ENCODE measurements at places on chromosomes 11 and 22. TPM values are rescaled to one million over a fixed set of nuclear protein-coding genes. Genes with fewer than 3 reads are reported as not detected.
A peak's percentile ranks its signal among the peaks of the same experiment; 100 is the strongest.

PRR5L gene
- 56.6 TPM for total RNA-seq

GNAZ gene
- 0.75 TPM for total RNA-seq

CLCF1 gene
- total RNA-seq: 0.73 TPM

SLC2A11 gene
- 8.4 TPM for total RNA-seq

LRFN4 gene
- total RNA-seq: 48.4 TPM

ARHGAP20 gene
- total RNA-seq: not detected

CHRNA10 gene
- 2.6 TPM for total RNA-seq

MISFA gene
- 5.1 TPM for total RNA-seq

TMPRSS13 gene
- 1.5 TPM for total RNA-seq

KDM4E gene
- total RNA-seq: not detected

EFCAB6 gene
- not detected for total RNA-seq

DNA sequence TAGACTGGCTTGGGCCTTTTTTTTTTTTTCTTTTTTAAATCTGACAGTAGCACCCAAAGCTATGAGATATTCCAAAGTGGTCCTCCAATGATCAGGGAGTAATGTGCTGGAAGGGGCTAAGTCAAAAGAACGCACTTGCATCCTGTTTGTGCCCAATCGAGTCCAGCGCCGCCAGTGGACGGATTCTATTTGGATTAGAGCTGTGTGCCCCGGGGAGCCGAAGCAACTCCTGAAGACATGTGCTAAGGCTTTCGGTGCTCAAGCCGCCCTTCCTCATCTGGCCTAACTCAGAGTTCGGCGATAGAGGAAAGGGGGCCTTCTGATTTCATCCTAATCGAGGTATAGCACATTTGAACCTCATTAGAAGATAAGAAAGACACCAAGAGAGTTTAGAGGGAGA lies 147.8 kb upstream of the NECTIN1 start:
- DNase-seq: no peak

GRCh38 chr11:133966921-133967598 lies 10.3 kb upstream of the IGSF9B start:
- peak; percentile 58 for DNase-seq

GRCh38 chr11:32991427-32991826 lies 24.3 kb upstream of the DEPDC7 start:
- DNase-seq: no peak

DNA sequence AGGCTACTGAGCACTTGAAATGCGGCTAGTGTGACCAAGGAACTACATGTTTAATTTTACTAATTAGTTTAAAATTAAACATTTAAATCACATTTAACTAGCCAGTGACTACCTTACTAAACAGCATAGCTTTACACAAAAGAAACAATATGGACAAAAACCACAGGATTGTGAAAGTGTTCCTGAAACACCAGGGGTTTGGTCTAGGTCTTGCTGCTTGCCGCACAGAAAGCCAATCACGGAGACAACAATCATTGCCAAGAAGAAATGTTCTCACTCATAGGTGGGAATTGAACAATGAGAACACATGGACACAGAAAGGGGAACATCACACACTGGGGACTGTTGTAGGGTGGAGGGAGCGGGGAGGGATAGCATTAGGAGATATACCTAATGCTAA lies 309.5 kb downstream of the C11orf87 start:
- DNase-seq: no peak

DNA sequence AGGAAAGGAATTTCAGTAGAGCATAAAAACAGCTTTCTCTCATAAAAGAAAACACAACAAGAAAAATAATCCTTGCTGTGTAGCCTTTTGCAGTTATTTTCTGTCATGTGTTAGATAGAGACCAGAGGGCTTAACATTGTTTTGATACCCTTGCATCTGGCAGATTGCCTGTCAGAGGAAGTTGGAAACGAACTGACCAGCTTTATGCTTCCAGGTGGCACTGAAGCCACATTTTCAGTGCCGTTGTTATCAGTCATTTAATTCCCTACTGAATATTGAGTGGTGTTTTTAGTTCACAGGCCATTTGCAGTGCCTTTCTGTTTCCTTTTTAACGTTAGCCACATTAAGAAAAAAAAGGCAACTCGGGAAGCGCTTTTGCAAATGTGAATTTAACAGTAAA lies 21.5 kb upstream of the RAG2 start:
- no peak for DNase-seq

- no peak for DNase-seq
Observed at GRCh38 chr11:27679136-27680015, 20.9 kb downstream of the BDNF start.

DNA sequence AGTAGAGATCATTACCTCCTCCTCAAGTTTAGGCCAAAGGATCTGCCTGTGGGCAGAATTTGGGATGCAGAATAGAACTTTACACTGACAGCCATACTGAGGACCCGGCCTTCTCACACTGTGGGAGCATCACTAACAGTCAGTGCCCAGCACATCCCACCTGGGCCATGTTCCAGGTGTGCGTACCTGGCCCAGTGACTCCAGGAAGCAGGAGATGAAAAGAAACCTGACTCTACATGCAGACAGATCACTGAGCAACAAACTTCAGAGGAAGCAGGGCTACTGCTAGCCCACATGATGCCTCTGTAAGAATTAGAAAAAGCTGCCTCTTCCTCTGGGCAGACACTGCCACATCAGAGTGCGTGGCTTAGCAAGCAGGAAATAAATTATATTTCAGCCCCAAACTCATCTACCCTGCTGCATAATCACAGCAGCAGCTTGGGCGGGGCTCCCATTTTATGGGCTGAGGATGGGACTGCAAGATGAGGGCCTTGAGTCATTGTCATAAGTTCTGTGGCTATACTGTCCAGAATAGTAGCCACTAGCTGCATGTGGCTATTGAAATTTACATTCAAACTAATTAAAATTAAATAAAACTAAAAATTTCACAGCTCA lies 6.0 kb upstream of the LMO2 start:
- DNase-seq: no peak

DNA sequence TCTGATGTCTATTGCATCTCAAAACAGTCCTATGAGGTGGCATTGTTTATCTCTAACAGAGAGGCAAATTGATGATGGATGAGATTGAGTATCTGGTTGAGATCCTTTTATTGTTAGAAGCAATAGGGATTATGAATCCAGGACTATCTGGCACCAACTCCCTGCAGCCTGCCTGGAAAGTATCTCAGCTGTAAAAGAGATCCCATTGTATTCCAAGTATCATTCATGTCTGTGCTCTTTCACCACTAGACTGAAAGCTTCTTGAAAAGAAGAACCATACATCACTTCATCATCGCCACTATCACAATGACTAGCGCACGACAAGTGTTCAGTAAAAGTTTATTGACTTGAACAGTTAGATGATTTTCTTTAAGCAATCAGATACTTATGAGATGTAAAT lies 41.9 kb upstream of the PCF11 start:
- DNase-seq: no peak

DNA sequence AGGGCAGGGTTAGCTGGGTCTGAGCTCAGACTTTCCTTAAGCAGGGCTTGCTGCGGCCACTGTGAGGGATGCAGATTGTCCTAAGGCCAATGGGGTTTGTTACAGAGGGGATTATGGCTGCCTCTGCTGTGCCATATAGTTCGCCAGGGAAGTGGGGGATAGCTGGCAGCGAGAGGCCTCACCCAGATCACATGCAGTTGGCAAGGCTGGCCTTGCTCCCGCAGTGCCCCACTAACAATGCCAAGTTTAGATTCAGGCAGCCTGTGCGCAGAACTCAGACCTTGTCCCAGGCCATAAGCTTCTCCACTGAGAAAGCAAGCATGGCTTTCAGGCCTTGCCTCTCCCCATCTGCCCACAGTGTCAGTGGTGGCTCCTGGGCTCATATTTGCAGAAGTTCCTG lies 4.7 kb upstream of the APOL2 start:
- no peak for DNase-seq

GRCh38 chr11:75214411-75214821 lies 26.2 kb upstream of the TPBGL start:
- peak; percentile 68 for DNase-seq

- no peak for DNase-seq
Observed at GRCh38 chr11:1128311-1129142, 29.2 kb upstream of the MUC5AC start.

- DNase-seq: peak; percentile 96
Observed at GRCh38 chr11:65422633-65423515, at the start of gene NEAT1. NEAT1 (plus strand) TSS chr11:65422798.

- DNase-seq: no peak
Observed at GRCh38 chr11:121696177-121696871, 243.6 kb upstream of the SORL1-AS1 start.

DNA sequence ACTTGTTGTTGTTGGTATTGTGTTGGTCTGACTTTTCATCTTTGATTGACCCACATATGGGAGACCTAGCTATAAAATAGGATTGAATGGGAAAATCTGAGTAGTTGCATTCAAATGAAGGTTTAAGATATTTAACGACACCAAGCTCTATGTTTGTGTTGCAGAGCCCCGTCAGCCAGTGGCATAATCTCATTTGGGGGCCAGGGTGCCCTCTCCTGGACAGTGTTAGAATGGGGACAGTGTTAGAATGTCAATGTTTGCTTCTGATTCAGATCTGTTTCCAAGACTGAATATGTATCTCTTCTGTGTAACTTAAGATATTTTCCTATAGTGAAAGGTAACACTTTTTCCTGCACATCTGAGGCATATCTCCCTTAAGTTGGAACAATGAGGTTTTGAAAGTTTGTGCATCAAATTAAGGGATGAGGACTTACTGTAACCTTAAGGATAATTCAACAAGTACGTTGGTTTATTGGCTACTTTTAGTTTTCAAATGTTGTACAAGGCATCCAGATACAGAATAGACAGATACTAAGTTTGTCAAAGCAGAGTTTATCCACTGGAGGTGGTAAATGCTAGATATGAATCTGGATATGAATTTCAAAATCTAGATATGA lies 5.3 kb upstream of the OR52M1 start:
- peak; percentile 11 for DNase-seq

- DNase-seq: no peak
Observed at GRCh38 chr11:2567026-2567671, 122.3 kb downstream of the KCNQ1 start.

DNA sequence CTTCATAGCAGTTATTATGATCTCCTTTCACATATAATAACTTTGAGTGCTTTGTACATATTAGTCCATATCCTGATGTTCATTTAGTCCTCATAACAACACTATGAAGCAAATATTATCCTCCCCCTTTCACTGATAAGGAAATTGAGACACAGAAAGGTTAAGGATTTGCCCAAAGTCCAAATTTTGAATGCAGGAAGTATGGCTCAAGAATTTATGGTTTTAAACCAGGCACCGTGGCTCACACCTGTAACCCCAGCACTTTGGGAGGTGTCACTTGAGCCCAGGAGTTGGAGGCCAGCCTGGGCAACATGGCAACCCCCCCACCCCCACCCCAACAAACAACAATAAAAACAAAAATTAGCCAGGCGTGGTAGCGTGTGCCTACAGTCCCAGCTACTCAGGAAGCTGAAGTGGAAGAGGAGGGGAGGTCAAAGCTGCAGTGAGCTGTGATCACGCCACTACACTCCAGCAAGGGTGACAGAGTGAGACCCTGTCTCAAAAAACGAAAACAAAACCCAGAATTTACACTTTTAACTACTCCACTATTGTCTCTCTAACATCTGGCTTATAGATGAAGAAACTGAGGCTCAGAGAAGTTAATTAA lies 8.6 kb downstream of the CCDC34 start:
- DNase-seq: no peak

DNA sequence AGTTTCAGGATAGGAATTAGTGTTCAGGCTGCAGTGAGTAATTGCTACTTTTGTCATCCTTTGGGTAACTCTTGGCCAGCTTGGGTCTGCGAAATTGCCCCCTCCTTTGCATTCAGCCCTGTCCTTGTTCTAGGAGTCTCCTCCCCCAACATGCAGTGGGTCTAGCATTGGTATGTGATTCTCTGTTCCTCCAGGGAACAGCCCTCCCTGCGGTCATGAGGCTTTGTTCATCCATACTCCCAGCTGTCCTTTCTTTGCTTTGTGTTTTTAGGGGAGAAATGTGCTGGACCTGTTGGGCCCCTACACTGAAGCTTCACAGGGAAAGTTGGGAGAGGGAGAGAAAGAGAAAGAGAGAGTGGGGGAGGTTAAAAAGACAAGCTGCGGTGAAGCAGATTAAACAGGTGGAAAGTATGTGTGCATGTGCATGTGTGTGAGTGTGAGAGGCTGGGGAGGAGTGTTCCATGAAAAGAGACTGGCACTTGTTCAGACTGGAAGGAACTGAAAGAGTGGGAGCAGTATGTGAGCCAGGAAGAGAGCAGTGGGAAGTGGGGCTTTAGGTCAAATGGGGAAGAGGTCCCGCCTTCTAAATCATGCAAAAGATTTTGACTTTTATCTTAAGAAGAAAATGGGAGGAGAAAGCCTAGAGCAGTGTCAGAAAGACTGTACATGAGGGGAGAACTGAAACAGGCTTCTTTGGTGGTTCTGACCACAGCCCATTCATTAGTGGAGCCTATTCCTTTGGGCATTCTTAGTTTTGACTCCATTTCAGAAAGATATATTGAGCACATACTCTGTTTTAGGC lies 17.9 kb upstream of the SESN3 start:
- DNase-seq: no peak

DNA sequence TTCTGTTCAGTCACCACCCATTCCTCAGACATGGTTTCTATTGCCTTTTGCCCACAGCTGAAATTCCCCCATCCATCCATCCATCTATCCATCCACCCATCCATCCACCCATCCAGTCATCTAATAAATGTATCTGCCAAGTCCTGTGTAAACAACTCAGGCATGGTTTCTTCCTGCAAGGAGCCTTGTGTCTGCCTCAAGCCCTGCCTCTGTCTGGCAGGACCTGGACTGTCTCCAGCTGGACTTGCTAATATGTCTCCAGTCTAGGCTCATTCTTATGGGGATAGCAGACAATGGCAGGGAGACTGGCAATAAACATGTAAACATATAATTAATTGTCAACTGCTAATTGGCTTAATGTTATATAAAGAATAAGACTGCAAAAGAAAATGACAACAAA lies 64.7 kb upstream of the AMPD3 start:
- DNase-seq: no peak

DNA sequence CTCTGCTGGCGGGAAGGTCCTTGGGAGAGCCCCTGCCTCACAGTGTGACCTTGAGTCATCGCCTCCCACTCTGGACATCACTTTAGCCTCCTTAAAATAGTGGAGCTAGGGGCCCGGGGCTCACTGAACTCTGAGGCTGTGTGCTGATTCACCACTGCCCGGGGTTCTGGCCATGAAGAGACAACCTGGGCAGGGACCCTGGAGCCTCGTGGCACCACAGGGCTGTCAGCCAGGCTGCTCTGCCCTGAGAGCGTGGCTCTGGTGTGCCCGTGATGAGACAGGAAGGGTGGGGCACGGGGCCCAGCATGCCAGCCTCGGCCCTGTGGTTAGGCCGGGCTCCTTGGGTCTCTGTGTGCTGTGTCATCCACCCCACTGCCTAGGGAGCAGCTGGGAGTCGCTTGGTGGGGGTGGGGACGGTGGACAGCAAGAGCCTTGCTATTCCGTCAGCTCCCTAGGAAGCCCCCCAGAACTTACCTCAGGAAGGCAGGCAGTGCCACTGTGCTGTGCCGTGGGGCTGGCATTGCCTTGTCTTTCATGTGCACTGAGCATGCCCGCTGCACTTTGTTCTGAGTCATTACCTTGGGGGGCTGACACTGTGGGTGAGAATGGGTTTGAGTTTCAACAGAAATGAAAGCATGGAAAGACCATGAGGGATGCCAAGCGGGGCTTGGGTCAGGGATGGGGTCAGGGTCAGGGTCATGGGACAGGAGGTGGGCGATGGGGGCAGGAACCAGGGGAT lies 31.7 kb downstream of the TPCN2 start:
- DNase-seq: no peak

All from activated T-helper 1 cell treated with anti-CD3 and anti-CD28 coated beads, Interleukin-12 subunit alpha, Interleukin-12 subunit beta, Interleukin-2, Interleukin-4 antibody, amounts not matched to agents 30 ng/mL and 10 ng/mL and 1 ng/mL, durations not matched to agents 14 hours and 24 hours and 36 hours (primary cell).